ENCODE measurements at places on chromosomes 13 and 19. TPM values are rescaled to one million over a fixed set of nuclear protein-coding genes. Genes with fewer than 3 reads are reported as not detected.

Gene RFPL4AL1
- 54.4 TPM for total RNA-seq

Gene ZFR2
- total RNA-seq, result 2.3 TPM

Gene TNFSF13B
- total RNA-seq, result not detected

Gene HAUS5
- total RNA-seq, result 14.9 TPM

Gene CLEC17A
- total RNA-seq, result 0.42 TPM

Gene CEACAM20
- total RNA-seq, result not detected

Gene PRR20C
- total RNA-seq, result not detected

Gene VPS36
- 34.0 TPM for total RNA-seq

Gene CGB3
- total RNA-seq, result 5.3 TPM

Gene TPTE2
- total RNA-seq, result not detected

Gene GJA3
- 0.89 TPM for total RNA-seq

Gene ICAM5
- 2.2 TPM for total RNA-seq

Gene KLK11
- not detected for total RNA-seq

Gene ZNF878
- total RNA-seq, result not detected

Gene ANKRD24
- 0.34 TPM for total RNA-seq

- DNase-seq, result peak; percentile 79
Measured at GRCh38 chr19:2055931-2056836, 5.1 kb upstream of the MKNK2 start.

DNA sequence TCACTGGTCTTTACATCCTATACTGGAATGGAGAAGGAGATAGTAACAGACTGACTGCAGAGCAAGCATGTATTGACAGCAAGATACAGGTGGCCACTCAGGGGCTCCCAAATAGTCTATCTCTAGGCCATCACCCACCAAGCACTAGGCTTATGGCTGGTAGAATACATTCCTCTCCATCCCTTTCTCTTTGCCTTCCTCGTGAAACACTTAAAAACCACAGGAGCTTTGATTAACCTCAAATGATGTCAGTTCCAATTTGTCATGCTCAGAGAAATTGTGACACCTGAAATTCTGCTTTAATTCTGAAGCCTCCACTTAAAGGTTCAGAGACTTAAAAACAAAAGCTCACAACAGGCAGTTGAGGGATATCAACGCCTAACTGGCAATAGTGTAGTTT is 17.2 kb downstream of the ENOX1 start:
- DNase-seq, result no peak

DNA sequence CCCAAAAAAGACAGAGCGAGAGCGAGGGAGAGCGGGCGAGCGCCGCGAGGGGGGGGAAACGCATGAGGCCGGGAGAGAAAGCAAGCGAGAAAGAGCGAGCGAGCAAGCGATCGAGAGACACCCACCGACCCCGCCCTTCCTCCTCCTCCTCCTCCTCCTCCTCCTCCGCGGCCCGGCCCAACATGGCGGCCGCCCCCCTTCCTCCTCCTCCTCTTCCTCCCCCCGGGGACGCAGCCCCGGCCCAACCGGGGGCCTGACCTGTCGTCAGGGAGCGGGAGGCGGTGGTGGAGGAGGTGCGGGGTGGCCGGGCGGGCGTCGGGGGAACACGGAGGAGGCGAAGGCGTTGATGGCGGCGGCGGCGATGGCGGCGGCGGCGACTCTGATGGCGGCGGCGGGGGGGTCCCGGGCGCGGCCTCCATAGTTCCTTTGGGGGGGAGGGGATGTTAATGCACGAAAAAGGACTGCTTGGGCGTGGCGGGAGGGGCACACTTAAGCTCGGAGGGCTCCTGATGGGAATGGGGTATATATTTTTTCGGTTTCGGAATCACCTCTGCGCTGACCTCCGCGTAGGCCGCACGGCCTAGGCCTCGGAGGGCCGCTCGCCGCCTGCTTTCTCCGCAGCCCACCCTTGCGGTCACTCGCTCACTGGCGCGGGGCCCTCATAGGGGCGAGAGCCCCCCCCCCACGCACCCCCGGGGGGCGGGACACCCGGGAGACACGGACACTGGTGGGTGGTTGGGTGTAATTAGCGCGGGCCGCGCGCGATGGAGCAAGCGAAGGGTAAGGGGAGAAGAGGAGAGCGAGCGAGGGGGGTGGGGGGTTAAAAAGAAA is 1.2 kb downstream of the ZC3H4 start:
- peak; percentile 92 for DNase-seq

- no peak for DNase-seq
Measured at GRCh38 chr19:42093926-42094325, 18.0 kb downstream of the ZNF574 start.

DNA sequence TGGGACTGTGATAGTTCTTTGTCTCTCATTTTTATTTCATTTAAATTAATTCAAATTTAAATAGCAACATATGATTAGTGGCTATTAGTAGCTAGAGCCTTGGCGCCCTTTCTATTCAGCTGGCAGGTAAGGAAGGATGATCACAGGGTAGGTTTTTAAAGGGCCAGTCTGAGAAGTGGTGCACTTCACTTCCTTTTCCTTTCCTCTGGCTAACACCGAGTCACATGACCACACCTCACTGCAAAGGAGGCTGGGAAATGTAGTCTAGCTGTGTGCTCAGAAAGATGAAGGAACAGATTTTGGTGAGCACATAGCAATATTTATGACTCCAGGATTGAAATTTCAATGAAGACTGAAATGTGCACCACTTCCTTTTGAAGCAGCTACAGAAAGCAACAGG is 128.7 kb downstream of the TSHZ3 start:
- DNase-seq, result peak; percentile 26

GRCh38 chr19:41925208-41926003 is 2.8 kb downstream of the ERFL start:
- DNase-seq, result no peak

DNA sequence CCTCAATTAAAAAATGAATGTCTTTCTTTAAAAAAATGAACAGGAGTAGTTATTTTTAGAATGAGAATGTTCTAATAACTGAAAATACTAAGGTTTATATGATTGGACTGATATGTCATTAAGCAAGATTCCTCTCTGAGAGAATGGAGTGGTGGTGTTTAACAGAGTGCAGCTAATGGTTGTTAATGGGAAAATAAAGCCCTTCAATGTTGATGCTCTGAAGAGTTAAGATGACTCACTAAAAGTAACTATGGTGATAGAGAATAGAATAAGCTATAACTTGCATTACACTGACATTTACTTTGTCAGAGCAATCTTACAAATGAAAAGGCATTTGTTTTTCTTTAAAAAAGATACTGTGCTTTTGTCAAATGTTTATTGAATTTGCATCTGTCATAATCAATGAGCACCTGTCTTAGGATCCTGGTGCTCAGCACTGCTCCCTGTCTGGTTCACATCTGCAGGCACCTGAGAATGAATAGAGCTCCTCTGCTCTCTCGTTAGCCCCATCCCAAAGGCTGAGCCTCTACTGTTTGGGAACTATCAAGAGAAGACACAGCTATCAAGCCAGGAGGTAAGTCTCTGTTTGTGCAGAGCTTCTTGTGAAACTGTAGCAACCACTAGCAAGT is 15.1 kb downstream of the PABPC3 start:
- DNase-seq, result no peak

DNA sequence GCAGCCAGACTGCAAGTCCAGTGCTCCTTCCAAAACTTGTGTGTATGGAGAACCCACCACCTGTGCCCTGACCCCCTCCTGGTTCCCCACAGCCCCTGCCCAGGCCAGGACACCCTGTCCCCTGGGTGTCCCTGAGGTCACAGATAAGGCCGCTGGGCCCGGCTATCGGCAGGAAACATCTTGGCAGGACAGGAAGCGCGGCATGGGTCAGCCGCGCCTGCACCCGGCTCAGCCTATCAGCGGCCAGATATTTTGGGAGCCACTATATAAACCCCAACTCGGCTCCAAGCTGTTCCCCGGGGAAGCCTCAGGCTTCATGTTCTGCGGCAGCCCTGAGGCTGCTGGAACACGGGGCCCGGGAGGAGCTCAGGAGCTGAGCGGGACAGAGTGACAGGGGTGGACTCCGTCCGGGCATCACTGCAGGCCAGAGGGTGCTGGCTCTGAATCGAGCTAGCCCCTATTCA is 60.8 kb downstream of the AP1M1 start:
- no peak for DNase-seq

GRCh38 chr13:102141625-102142472 is 260.0 kb downstream of the FGF14 start:
- DNase-seq, result no peak

- no peak for DNase-seq
Measured at GRCh38 chr19:1063909-1064660, 2.9 kb upstream of the ARHGAP45 start.

DNA sequence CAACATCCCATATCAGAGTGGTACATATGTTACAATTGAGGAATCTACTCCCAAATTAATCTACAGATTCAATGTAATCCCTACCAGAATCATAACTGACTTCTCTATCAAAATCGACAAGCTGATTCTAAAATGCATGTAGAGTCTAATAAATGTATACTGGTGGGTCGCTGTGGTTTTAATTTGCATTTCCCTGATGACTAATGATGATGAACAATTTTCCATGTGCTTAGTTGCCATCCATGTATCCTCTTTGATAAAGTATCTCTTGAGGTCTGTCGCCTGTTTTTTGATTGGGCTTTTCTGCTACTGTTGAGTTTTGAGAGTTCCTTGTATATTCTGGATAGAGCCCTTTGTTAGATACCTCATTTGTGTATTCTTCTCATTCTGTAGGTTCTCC is 43.8 kb downstream of the KLF12 start:
- no peak for DNase-seq

DNA sequence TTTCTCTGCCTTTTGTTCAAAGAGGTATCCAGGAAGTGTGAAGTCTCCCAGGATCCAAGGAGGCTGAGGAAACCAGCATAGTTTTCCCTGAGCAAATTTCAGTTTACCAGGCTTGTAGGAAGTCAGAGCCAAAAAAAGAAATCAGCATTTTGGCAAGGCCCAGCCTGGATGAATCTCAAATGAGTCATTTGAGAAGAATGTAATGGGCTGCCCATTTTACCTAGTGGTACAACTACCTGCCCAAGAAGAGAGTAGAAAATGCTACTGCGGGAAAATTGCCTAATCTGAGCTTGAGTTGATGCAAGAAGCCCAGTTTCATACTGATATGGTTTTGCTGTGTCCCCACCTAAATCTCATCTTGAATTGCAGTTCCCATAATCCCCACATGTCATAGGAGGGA is 284.1 kb upstream of the ZNF507 start:
- DNase-seq, result peak; percentile 39

- no peak for DNase-seq
Measured at GRCh38 chr19:38839816-38840582, 8.4 kb upstream of the ECH1 start.

- DNase-seq, result no peak
Measured at GRCh38 chr13:85659493-85659892, 139.7 kb downstream of the SLITRK6 start.

- DNase-seq, result no peak
Measured at GRCh38 chr19:13487985-13488384, 18.3 kb downstream of the CACNA1A start.

GRCh38 chr19:15316498-15316897 is 15.8 kb downstream of the BRD4 start:
- DNase-seq, result no peak

- DNase-seq, result no peak
Measured at GRCh38 chr19:3725640-3726310, 17.6 kb downstream of the TJP3 start.

GRCh38 chr13:26589226-26589625 is 31.7 kb downstream of the WASF3 start:
- no peak for DNase-seq

DNA sequence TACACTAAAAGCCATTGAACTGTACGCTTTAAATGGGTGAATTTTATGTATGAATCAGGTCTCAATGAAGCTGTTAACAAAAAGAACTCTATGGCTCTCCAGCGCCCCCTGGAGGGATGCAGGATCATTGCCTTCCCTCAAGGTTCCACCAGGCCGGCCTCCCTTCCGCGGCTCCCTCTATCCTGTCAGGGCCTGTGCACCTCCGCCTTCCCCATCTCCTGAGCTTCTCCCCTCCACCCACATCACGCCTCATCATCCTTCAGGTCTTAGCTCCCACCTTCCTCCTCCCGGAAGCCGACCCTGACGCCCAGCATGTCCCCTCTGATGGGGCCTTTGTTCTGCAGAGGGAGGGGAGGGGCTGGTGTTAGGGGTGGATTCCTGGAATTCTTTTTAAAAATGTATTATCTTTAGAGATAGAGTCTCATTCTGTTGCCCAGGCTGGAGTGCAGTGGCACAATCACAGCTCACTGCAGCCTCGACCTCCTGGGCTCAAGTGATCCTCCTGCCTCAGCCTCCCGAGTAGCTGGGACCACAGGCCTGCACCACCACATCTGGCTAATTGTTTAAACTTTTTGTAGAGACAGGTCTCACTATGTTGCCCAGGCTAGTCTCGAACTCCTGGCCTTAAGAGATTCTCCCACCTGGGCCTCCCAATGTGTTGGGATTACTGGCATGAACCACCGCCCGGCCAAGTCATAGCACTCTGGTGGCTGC is 27.7 kb downstream of the MEIS3 start:
- DNase-seq, result peak; percentile 70

GRCh38 chr13:44710576-44710975 is 134.4 kb upstream of the TSC22D1 start:
- DNase-seq, result peak; percentile 85

DNA sequence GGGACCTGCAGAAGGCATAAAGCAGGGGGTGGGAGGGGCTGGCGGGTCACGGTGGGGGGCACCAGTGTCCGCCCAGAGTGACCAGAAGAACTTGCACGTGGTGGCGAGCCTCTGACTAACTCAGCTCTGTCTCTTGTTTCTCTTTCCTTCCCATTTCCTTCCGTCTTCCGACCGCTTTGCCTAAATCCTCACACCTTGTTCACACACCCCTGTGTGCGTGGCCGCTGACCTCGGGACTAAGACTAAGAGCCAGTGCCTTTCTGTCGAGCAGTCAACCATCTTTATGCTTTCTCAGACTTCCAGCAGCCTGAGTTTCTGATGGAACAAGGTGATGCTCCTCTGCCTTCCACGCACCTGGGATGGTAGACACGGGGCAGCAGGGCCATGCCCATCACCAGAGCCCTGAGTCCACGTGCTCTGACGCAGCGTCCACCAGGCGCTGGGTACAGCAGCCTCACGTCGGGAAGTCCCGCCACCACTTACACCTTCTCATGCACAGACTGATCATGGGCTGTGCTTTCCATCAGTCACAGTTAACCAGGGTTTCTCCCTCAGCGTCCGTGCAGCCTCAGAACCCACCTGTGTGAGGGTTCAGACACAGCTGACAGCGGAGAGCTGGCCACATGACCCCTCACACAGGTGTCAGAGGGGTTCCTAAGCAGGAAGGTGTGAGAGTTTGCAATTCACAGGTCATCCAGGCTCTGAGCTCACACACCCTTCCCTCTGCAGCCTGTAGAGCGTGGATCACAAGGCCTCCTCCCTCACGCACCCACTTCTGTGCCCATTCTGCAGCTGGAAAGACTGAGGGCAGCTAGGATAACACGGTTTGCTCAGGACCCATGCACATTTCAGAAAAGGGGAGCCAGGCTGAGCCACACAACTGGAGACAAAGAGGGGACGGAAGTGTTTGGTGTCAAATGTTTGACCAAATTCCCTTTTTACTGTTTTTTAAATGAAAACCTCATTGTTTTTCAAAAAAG is 90.7 kb upstream of the MCF2L start:
- DNase-seq, result no peak

- DNase-seq, result no peak
Measured at GRCh38 chr13:30587739-30588138, 30.0 kb upstream of the USPL1 start.

Measured in Daoy (cell line).